ENCODE measurements at places on chromosomes 3 and 15.

DNA sequence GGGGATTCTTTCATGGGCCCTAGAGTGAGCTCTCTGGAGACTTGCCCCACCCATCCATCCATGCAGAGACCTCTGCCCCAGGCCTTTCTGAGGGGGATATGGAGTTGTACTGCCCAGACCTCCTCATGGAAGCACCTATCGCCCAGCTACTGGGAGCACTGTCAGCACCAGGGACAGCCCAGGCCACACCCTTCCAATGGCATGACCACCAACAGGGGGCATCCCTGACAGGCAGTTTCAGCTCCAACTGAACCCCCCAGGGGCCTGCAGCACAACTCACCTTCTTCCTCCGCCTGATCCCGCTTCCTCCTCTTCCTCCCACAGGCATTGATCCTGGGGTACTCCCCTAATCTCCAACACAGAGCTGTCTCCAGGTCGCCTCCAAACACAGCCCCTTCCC, 21.8 kb downstream of the MRPS11 start:
- no peak for DNase-seq

GRCh38 chr15:55031727-55032126, 165.0 kb downstream of the RSL24D1 start:
- DNase-seq, result no peak

- no peak for DNase-seq
Observed at GRCh38 chr15:37076543-37076942, 23.8 kb downstream of the MEIS2 start.

DNA sequence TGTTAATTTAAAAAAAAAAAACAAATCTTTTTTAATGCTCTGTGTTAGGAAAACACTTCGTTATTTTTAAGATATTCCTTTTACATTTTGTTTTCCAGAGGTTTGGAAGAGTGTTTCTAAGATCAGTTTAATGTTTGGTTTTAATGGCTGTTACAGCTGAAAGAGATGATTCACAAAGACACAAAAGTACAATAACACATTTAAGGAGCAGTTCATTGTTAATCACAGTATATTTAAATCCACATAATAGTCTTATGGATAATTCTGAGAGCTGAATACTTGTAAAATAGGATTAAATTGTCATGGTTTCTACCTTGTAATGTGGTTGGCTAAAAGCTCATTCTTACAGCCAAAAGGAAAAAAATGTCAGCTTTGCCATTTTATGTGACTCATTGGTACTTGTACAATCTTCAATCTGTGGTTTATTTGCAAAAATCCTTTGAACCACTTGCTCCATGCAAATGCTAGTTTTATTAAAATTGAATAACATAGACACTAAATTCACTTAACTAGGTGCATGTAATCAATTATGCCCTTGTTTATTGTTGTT, 426.4 kb downstream of the NLGN1 start:
- DNase-seq, result no peak

DNA sequence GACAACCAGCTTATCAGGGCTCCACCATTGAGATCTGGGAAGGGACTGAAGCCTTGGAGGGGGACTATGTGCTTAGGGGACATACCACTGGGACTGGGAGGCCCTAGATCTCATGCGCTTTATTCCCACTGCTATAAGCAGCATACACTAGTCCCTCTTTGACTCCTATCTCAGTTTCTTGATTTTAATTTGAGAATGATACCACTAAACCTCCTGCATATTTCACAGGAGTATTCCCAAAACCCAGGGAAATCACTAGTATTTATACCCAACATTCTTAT, 29.2 kb downstream of the SLC24A1 start:
- DNase-seq, result no peak

- no peak for DNase-seq
Observed at GRCh38 chr3:156148345-156148945, 28.1 kb downstream of the KCNAB1 start.

GRCh38 chr15:95032156-95032555, 800.8 kb downstream of the MCTP2 start:
- DNase-seq, result no peak

- peak; percentile 85 for DNase-seq
Observed at GRCh38 chr3:111967651-111968274, 11.1 kb upstream of the ABHD10 start.

DNA sequence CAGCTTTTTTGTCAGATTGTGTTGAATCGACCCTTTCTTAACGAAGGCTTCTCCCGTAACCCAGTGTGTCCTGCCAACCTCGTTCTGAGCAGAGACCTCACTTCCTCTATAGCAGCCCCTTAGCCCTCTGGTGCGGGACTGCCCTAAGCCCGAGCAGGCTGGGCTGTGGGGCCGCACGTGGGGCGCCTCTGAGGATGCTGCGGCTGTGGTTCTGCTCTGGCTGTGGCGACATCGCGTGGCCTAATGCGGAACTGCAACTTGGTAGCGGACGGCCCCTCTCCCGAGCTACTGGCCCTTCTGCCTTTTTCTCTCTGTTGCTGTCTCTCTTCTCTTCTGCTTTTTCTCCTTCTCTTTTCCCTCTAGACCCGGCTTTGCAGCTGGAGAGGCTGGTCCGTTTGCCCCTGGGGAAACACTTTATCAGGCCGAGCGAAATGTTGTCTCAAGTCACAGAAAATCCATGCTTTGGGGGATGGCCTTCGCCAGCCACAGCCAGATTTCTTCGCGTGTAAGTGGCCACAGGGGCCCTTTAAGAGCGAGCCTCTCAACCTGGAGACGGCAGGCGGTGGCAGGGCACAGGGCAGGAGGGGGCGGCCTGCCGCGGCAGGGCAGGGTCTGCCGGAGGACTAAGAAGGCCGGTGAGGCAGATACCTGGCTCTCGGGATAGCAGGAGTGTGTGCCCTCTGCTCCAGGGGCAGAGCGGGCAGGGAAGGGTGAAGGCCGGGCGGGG, 19.4 kb upstream of the KIF23 start:
- peak; percentile 83 for DNase-seq

GRCh38 chr3:16452261-16452660, 61.2 kb downstream of the RFTN1 start:
- no peak for DNase-seq

GRCh38 chr3:57546616-57547015, 2.5 kb upstream of the DNAH12 start:
- DNase-seq, result no peak

- DNase-seq, result no peak
Observed at GRCh38 chr3:185759512-185759911, 65.3 kb downstream of the IGF2BP2 start.

GRCh38 chr3:85476891-85477495, 518.2 kb downstream of the CADM2 start:
- DNase-seq, result no peak

- DNase-seq, result peak; percentile 15
Observed at GRCh38 chr3:105853801-105854432, 14.9 kb downstream of the CBLB start.

- peak; percentile 29 for DNase-seq
Observed at GRCh38 chr3:155739154-155739553, 5.7 kb downstream of the PLCH1 start.

GRCh38 chr3:127817406-127817841, 4.9 kb downstream of the MGLL start:
- DNase-seq, result no peak

DNA sequence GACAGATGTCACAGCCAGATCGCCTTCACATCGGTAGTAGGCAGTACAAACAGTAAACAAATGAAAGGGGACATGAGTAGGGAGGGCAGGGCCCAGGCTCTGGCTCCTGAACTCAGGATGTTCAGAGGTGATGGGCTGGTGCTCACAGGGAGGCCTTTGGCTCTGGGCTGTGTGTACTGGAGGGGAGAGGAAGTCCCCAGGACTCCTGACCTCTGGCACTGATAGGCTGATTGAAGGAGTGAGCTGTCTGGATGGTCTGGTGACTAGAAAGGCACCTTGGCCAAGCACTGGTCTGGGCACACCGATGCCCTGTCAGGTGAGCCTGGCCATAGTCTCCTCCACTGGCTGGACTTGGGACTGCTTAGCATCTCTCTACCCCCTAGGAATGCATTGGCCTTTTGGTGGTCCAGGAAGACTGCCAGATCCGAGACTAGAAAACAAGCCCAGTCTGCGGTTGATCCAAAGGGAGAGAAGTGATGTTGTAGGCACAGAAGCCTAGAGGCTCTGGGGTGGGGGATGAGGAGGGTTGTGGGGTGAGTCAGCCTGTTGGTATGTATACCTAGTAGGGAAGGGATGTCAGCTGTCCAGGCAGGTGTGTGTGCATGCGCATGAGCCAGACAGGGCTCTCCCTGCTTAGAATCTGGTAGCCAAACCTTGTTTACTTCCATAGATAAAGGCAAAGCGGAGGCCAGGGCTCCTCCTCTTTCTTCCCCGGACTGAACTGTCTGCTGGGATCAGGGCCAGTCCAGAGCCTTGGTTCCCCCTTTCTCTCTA, 1.9 kb downstream of the SPINT1 start:
- no peak for DNase-seq

GRCh38 chr3:49867871-49868321, 1.8 kb downstream of the CAMKV start:
- DNase-seq, result peak; percentile 33

DNA sequence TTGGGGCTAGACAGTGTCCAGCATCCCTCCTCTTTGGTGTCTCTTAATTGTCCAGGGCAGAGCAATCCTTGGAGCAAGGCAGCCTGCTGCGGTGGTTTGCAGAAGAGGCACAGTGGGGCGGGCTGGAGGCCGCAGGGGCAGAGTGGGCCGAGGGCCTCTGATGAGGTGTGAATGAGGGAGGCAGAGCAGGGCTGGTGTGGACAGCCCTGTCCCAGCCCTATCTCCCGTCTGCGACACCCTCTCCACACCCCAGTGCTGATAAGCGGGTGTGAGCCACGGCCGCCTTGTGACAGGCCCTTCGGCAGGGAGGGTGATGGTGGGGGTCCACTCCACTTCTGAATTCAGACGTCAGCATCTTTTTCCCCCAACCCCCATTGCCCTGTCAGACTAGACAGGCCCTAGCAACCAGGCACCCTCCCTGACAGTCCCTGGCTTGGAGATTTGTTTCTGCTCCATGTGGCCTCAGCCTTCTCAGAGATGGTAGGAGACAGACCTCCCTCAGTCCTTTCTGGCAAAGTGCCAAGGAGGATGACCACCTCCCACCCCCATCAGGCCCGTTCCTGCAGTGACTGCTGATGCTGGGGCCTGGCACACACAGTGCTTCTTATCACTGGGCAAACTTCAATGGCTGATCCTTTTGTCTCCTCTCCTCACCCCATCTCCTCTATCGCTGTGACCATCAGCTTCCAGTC, 37.3 kb downstream of the EXOG start:
- no peak for DNase-seq

DNA sequence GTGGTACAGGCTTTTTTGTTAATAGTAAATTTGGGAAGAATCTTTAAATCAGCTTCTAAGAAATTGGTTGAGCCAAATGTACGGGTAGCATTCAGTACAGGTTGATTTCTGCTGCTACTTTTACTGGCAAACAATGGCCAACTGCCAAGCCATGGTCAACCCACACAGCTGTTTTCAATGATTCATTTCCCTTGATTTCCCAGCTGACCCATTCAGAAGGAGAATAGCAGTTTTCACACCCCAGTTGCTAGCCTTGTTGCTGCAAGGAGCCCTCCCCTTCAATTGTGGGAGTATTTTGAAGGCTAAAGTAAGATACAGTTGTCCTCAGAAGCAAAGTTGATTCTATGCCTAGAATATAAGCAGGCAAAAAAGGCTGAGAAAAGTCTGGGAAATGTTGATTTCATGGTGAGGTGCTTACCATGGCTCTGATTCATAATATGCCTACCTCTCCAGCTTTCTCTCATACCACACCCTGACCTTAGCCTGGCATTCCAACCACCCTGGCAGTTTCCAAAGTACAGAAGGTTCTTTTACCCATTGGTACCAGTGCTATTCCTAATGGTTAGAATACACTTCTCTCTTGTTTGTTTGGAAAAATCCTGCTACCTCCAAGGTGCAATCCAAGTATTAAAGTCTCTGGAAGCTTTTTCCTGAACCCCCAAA, 320.3 kb upstream of the TGFBR2 start:
- no peak for DNase-seq

- no peak for DNase-seq
Observed at GRCh38 chr15:81480645-81481053, 106.6 kb upstream of the TMC3 start.

DNA sequence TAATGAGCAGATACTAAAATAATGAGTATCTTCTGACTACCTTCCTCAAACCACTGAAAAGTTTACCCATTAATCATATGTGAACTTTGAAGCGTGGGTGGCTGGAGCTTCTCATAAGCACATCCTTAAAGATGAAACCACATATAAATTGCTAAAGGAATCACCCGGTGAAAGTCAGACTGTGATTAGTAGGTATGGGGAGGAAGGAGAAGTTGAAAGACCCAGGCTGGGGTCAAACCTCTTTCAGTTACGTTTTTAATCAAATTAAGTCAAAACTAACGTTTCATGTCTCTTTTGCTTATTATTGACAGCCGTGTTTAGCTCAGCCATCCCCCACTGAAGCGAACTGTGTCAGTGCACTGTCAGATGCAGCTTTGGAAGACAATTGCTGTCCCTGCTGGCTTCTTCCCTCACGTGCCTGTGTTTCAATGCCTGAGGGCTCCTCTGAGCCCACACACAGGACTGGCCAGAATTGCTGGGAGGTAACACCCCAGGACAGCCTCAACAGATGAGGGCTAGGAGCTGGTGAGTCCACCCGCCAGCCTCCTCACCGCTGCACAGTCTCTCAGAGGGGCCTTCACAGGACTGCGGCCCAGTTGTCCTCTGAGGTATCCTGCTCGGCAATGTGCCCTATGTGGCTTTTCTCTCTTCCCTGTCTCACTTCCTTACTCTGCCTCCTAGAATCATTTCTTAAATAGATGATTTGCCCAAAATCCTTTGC, 29.3 kb upstream of the SH3BP5 start:
- DNase-seq, result no peak

DNA sequence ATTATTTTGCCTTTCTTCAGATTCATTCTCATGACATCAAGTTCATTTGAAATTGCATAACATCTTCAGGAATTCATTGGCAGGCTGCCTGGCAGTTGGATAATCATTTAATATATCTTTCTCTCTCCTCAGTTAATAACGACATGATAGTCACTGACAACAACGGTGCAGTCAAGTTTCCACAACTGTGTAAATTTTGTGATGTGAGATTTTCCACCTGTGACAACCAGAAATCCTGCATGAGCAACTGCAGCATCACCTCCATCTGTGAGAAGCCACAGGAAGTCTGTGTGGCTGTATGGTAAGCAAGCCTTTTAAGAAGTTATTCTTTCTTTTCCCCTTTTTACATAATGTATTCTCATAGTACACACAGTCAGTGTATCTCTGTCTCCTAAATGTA, 38.2 kb downstream of the TGFBR2 start:
- DNase-seq, result peak; percentile 26

Measured in CD8-positive, alpha-beta T cell (primary cell).